IPS DF 6.9 (cell line): ENCODE measurements at places on chromosomes 2 and 18.

DNA sequence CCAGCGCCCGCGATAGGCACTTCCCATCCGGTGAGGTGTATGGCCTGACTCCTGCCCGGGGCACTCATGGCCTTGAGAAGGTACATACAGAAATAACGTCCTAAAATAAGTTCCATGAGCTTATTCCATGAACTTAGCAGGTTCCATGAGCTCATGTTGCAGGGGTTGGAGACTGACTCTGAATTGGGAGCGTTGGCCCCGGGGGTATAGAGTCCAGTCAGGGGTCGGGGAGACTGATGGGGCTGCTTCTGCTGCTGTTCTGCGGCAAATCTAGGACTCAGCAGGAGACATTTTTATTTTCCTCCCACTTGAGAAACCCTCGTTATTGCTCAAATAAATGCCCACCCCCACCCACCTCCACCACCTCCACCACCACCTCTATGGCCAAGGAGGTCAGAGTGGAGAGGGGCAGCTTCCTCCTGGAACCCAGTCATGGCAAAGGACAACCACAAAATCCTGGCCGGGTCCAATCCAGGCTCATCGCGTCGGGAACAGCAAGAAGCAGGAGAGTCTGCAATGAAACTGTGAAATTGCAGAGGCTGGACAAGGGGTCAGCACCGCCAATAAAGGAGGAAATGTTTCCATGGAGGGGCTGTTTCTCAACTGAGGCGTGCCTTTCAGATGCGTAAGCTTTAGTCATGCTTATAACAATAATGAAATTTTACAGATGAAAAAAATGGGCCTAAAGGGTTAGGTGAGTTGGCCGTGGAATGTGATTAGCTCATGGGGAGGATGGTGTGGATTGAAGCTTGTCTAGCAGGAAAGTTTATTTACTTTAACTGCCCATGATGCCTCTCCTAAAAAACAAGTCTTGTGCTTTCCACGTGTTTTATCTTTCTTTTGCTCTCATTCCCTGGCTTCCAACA lies 136.6 kb upstream of the ALKAL2 start:
- DNase-seq, result no peak
- no peak overlapping the region for H3K4me3 ChIP-seq
- H3K36me3 ChIP-seq, result no peaks in the 10 kb centered on the region
- H3K27ac ChIP-seq, result no peak overlapping the region
- no peaks in the 10 kb centered on the region for H3K27me3 ChIP-seq

GRCh38 chr2:17672583-17673317 lies 80.9 kb downstream of the SMC6 start:
- no peaks in the 10 kb centered on the region for H3K4me1 ChIP-seq
- peaks cover 8% of the 10 kb centered on the region; the same call in 1 of the 2 replicates for H3K36me3 ChIP-seq
- no peaks in the 10 kb centered on the region for H3K27me3 ChIP-seq
- no peak overlapping the region for H3K4me3 ChIP-seq
- DNase-seq, result no peak

GRCh38 chr2:140085674-140086073 lies 1305.5 kb upstream of the NXPH2 start:
- H3K27ac ChIP-seq, result no peak overlapping the region
- H3K4me1 ChIP-seq, result no peaks in the 10 kb centered on the region
- H3K27me3 ChIP-seq, result no peaks in the 10 kb centered on the region
- no peak overlapping the region for H3K4me3 ChIP-seq

DNA sequence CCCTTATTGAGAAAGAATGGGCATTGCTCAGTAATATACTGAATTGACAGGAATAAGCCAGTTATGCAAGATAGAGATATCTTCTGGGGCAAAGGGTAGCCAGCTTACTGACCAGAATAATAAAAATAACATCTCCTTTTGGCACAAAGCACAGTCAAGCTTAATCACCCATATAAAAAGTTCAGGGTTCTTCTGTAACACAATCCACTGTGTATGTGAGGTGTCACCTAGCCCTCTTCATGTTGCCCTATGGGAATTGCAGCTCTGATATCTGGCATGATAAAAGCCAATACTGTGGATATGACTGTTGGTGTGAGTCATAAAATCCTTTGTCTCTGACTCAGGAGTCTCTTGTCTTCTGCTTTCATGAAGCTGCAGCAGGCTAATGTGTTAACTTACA lies 90.8 kb downstream of the DSEL start:
- DNase-seq, result no peak
- no peak overlapping the region for H3K4me3 ChIP-seq
- no peaks in the 10 kb centered on the region for H3K4me1 ChIP-seq
- H3K36me3 ChIP-seq, result no peaks in the 10 kb centered on the region
- no peaks in the 10 kb centered on the region for H3K27me3 ChIP-seq

DNA sequence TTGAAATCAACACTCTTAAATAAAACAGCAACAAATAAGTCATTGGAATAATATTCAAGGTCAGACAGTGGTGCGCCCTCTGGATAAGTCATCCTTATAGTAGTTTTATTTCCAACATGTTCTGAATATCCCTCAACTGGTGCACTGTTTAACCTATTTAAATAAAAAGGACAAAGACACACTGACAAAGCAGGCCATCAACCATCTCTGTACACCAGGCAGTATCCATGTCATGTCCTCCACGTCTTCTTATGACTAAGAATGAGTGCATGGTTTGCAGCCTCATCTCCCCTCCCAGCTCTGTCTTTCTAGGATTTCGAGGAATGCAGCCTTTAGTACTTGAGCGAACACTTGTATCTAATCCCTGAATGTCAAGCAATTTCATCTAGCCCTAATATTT lies 42.4 kb downstream of the ST3GAL5 start:
- no peaks in the 10 kb centered on the region for H3K4me1 ChIP-seq
- no peaks in the 10 kb centered on the region for H3K36me3 ChIP-seq
- no peak for DNase-seq
- H3K27me3 ChIP-seq, result no peaks in the 10 kb centered on the region
- H3K4me3 ChIP-seq, result no peak overlapping the region
